ENCODE measurements at places on chromosomes 12 and 14. TPM values are rescaled to one million over a fixed set of nuclear protein-coding genes. Genes with fewer than 3 reads are reported as not detected.

MANSC4 gene
- not detected for total RNA-seq

CFL2 gene
- 107 TPM for total RNA-seq

BBS10 gene
- total RNA-seq: 13.9 TPM

STYK1 gene
- 0.14 TPM for total RNA-seq

ACVRL1 gene
- total RNA-seq: 19.8 TPM

SLC25A21 gene
- total RNA-seq: 0.57 TPM

RFX4 gene
- total RNA-seq: not detected

Measured in smooth muscle cell of bladder (primary cell).